ENCODE measurements at places on chromosomes 12 and 14. TPM values are rescaled to one million over a fixed set of nuclear protein-coding genes. Genes with fewer than 3 reads are reported as not detected.

RAPGEF3 gene
- total RNA-seq: 79.4 TPM

HOXC4 gene
- total RNA-seq: 2.2 TPM

RAB15 gene
- 3.2 TPM for total RNA-seq

GRCh38 chr12:5612556-5613410 lies 180.9 kb downstream of the NTF3 start:
- DNase-seq: no peak

DNA sequence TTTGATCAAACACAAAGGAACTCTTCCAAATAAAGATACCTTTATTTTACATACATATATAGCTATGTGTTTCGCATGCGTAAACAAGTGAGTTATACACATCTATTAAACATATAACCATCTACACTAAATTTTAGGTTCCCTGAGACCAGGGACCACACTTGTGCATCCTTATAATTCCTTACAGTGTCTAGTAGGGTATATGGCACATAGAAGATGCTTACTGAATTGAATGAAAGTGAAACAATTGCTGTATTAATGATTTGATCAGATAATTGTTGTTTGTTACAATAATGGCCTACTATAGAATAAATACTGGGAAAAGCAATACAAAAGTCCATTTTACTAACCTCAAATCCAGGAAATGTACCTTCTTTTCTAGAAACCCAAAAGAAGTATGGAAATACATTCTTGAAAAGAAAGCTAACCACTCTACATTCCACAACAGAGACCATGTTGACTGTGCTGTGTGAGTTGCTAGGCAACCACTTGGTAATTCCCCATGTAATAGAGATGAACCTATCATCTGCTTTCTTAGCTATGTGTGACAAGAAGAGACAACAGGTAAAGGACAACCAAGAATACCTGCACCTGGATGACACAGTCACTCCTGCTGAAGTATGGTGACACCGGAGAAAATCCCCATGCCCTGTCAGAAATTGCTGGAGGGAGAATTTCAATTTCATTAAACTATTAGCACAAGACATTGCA lies 11.9 kb upstream of the CIPC start:
- no peak for DNase-seq

DNA sequence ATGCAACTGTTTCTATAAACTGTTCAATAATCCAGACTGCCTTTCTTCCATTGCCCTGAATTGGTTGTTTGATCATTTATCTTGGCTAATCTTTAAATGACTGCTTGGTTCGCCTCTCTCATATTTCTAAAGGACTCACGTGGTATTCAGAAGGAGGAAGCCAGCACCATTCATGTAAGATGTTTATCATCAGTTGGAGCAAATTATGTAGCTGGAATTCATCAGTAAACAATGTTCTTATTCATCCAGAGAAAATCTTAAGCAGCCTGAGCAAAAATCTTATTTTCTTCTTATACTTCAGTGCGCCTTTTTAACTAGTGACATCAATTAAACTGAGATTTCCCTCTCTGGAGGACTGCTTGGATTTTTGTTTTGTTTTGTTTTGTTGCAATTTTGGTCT lies 538.7 kb upstream of the TMEM132C start:
- DNase-seq: no peak

DNA sequence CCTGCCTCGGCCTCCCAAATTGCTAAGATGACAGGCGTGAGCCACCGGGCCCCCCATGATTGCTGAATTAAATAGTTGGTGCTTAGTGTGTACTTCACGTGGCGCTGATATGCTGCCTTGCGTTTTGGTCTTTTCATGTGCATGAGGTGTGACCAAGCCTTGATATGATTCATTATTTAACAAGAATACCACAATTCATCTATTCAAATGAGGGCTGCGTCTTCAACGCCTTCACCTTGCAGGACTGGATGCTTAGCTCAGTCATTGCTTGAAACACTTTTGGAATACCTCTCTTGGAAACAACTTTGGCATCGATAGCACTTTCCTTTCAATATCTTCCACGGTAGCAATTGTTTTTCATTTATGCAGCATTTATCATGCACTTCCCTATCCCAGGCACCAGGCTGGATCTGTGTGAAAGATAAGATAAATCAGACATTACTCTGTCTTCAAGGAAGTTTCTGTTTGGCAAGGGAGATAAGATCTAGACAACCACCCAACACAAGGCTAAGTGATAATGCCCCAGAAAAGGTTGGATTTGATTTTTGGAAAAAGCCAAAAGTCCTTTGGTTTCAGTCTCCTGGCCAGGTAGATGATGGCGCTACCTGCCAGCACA lies 1.3 kb upstream of the TEAD4 start:
- DNase-seq: no peak

DNA sequence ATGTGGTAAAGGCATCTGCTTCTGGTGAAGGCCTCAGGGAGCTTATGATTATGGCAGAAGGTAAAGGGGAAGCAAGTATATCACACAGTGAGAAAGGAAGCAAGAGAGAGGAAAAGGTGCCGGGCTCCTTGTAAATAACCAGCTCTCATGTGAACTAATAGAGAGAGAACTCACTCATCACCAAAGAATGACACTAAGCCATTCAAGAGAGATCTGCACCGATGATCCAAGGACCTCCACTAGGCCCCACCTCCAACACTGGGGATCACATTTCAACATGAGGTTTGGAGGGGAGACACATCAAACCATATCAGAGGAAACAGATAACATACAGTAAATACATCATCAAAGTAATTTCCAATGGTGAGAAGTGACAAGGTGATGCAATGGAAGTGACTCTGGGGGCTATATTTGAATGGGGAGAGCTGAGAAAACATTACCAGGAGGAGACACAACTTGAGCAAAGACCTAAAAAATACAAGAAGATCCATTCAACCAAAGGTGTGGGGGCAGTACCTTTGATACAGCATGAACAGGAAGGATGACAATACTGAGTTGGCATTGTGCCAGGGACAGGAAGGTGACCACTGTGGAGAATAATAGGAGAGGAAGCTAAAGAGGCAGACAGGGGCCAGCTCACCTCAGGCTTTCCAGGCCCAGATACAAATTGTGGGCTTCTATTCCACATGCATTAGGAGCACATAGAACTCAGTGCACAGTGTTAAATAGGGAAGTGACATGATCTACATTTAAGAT lies 134.4 kb upstream of the GRIP1 start:
- DNase-seq: no peak

DNA sequence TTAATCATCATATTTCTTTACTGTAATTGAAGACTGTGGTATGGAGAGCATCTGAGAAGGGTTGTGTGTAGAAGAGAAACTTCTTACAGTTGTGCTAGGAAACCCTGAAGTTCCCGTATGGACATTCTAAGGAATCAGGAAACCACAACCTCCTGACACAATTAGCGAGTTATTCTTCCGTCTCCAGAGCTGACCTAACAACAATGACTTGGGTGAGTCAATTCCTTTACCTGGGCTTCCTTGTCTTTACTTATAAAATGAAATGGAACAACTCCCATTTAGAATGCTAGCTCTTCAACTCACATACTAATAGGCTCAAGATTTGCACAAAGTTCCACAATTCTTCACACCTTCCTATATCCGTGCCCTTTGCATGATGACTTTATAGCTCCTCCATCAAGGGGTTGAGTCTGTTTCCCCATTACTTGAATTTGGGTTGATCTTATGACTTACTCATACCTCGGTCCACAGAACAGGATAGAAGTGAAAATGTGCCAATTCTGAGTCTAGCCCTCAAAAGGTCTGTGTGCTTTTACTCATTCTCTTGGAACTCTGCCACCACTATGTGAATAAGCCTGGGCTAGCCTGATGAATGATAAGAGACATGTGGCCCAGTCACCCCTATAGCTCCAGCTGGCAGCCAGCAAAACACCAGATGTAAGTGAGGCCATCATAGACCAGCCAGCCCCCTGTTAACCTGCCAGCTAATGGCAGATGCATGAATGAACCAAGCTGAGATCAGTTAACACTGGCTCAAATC lies 459.4 kb downstream of the ETNK1 start:
- DNase-seq: no peak

DNA sequence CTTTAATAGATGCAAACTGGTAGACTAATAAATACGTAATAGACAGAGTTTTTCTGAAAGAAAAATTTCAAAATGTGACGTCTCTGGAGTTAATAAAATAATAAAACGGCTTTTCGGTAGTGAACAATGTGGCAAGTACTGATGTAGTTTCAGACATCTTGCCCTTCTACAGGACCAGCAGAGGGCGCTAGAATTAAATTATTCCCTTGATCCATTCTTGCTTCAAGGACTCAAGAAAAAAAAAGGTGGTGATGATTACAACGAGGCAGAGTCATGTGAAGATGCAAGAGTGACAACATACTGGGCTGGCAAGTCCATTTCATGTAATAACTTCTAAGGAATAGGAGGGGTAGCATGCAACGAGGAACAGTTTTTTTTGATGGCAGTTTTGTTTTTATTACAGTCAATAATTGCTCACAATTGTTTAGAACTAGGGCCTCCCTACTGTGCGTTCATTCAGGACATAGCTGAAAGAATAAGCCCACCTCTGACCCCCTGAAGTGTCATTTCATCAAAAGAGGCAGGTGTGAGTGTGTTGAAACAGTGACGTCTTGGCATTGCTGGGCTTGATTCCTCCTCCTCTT lies 101.0 kb upstream of the GZMB start:
- no peak for DNase-seq

All from mesenteric fat pad (tissue), 1 donor.